ENCODE measurements at places on chromosomes 1 and 21. TPM values are rescaled to one million over a fixed set of nuclear protein-coding genes. Genes with fewer than 3 reads are reported as not detected.

DNA sequence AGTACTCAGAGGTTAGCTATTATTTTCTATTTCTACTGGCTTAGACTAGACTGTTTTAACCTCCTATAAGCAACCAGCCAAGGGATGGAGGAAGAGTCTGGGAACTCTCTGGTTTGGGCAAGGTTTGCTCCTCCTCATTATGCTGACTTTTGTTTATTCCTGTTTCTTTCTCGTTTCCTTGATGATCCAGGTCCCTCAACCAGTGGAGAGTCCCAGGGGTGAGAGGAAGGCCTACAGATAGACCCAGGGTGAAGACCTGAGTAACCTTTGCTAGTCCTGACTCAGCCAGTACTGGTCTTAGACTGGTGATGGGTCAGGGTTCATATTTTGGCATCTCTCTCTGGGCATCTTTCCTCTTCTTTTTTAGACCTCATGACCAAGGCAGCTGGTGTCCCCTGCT is 5.4 kb downstream of the TUFT1 start:
- H3K4me1 ChIP-seq: peaks cover 29% of the 10 kb centered on the region
- H3K36me3 ChIP-seq: no peaks in the 10 kb centered on the region
- H3K4me3 ChIP-seq: no peak overlapping the region
- no peaks in the 10 kb centered on the region for H3K27me3 ChIP-seq
- no peak overlapping the region for H3K27ac ChIP-seq
- DNase-seq: no peak

- no peaks in the 10 kb centered on the region for H3K27me3 ChIP-seq
- H3K27ac ChIP-seq: peak overlapping the region; percentile 91
- H3K4me1 ChIP-seq: peaks cover 17% of the 10 kb centered on the region
- no peak for DNase-seq
- H3K36me3 ChIP-seq: no peaks in the 10 kb centered on the region
- H3K4me3 ChIP-seq: peak overlapping the region; percentile 100
These were observed 671 bp downstream of the DNAJC11 start for GRCh38 chr1:6700853-6701436.

DNA sequence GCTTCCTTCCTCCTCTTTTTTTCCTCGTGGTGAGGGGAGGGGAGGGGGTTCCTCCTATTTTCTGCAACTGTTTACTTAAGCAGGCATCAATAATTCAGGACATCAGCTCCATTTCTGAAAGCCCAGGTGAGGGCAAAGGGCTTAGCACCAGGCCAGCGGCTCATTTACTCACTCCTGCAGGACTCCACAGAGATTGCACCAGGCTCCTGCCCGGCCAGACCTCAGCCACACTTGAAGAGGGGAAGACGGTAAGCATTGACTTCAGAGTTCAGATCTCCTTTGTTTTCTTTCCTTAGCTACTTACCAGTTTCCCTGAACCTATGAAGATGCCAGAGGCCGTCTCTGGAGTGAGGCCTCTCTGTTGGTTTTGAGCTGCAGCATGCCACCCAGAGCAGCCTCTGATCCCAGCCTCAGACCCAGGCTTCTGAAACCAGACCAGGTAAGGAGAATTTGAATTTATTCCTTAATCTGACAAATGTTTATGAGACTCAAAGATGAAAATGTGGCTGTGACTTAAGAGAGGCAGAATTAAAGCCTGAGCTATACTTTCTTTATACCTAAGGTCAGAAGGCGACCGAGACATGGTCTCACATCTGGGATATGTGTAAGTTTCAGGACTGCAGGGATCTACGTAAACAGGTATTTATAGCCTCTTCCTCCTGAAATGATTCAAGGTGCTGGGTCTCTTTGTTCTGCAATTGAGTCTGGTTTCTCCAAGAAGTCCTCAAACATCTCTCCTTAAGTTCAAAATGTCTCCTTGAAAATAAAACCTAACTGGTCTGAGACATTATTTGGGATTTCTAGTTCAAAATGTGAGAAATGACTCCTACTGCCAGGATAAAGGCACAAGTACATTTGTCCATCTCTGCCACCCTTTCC is 272.5 kb upstream of the RUNX1 start:
- DNase-seq: no peak
- no peak overlapping the region for H3K27ac ChIP-seq
- H3K4me3 ChIP-seq: no peak overlapping the region
- no peaks in the 10 kb centered on the region for H3K27me3 ChIP-seq

DNA sequence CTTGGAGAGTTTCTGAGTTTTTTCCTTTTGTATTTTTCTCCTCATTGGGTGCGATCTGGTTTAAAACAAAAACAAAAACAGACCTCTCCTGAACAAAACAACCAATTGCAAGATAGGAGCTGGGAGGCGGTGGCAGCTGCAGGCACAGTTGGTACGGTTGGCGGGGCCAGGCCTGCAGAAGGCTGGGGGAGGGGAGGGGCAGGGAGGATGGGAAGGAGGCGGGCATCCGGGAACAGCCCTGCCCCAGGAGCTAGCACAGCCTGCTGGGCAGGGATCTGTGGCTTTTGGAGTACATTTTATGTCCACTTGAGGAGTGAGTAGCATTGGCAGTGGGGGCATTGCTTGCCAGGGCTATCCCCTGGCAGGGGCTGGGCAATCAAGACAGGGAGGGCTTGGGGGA is 5.2 kb downstream of the CAPN9 start:
- no peak overlapping the region for H3K4me3 ChIP-seq
- peak overlapping the region; percentile 79 for H3K27ac ChIP-seq
- H3K4me1 ChIP-seq: no peaks in the 10 kb centered on the region
- DNase-seq: peak; percentile 61
- H3K27me3 ChIP-seq: no peaks in the 10 kb centered on the region
- no peaks in the 10 kb centered on the region for H3K36me3 ChIP-seq

ALDH4A1 gene
- total RNA-seq: 13.4 TPM

- H3K27me3 ChIP-seq: no peaks in the 10 kb centered on the region
- no peak for DNase-seq
- H3K4me1 ChIP-seq: peaks cover 4% of the 10 kb centered on the region
- H3K4me3 ChIP-seq: no peak overlapping the region
- H3K36me3 ChIP-seq: no peaks in the 10 kb centered on the region
- no peak overlapping the region for H3K27ac ChIP-seq
These were observed 90.3 kb downstream of the SCMH1 start for GRCh38 chr1:41151846-41152245.

ZNF648 gene
- 0.39 TPM for total RNA-seq

DNA sequence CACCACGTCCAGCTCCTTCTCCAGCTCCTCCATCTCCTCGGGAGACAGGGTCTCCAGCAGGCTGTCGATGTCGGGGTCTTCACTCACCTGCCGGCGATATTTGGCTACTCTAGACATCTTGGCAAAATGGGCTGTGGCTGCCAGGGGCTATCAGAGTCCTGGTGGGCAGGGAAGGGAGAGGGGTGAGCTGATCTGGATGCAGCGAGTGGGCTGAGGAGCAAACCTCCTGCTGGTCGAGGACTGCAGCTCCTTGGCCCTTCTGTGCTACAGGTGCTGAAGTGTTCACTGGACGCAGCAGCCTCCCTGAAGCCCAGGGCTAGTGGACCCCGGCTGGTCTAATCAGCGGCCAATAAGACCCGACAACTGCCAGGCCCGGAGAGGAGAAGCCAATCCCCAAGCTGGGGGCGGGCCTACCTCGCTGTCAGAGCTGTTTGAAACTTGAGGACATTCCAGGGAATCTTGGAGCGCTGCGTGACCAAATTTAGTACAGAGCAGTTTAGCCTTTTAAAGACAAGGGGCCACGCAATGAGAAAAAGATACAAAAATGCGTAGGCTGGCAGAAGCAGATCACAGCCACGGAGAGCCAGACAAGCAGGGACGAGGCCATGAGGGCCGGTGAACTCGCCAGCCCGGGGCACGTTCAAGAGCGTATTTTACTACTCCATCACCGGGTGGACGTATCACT is at the start of gene LMOD1:
TSS of gene LMOD1 (minus strand) at position 325 of the 685 bp plus-strand sequence. CDS start at position 117, 208 bp downstream.
- H3K27me3 ChIP-seq: no peaks in the 10 kb centered on the region
- H3K4me1 ChIP-seq: peaks cover 9% of the 10 kb centered on the region
- H3K27ac ChIP-seq: peak within 1 kb of the TSS; percentile 75
- DNase-seq: peak; percentile 87
- peak within 1 kb of the TSS; percentile 49 for H3K4me3 ChIP-seq
- no peaks in the 10 kb centered on the region for H3K36me3 ChIP-seq

DNA sequence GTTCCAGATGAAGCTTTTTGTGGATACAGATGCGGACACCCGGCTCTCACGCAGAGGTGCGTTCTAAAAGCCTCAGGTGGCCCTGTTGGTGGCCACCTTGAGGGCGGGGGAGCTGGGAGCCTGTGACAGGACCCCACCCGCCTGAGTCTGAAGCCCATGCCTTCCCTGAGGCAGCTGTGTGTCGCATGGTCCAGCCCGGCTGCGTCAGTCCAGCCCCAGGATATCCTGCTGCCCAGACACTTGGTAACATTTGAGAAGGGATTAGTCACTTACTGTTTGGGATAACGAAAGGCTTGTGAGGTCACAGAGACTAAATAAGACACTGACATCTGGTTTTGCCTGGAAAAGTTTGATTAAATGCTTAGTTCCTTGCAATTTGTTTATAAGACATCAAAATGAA is 68.9 kb downstream of the UCK2 start:
- peaks cover under 1% of the 10 kb centered on the region for H3K36me3 ChIP-seq
- DNase-seq: peak; percentile 45
- H3K27me3 ChIP-seq: no peaks in the 10 kb centered on the region
- H3K4me3 ChIP-seq: no peak overlapping the region

PWP2 gene
- 15.7 TPM for total RNA-seq

DNA sequence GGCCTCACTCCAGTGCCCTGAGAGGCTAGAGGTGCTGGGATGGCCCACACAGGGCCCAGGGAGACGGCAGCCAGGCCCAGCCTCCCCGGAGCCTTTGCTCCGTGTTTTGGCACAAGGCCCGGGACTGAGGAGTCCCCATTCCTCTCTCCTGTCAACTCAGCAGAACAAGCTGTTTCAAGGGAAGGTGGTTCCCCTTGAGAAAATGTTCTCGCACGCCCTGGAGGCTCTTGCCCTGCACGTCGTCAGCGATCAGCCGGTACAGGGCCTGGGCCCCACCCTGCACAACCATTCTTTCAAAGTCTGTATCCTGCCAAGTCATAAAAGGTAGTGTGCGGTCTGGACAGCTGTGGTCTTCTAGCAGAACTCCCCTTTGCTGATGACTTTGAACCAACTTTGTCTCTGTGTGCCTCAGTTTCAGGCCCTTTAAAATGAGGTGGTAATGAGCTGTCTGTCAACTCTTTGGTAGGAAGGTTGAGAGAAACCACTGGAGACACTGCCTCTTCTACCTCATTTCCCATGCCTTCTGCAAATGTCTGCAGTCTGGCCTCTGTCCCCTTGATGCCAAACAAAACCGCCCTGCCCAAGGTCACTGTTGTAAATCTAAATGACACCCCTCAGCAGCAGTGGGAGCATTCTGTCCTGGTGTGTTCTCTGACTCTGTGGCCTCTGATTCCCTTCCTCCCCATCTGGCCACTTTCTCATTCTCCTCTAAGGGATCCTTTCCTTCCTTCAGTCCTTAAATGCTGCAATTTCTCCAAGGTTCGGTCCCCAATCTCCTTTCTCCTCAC is 138.6 kb upstream of the JUN start:
- no peak overlapping the region for H3K4me3 ChIP-seq
- H3K4me1 ChIP-seq: peaks cover 17% of the 10 kb centered on the region
- no peaks in the 10 kb centered on the region for H3K27me3 ChIP-seq

- H3K36me3 ChIP-seq: peaks cover 34% of the 10 kb centered on the region
- no peak overlapping the region for H3K4me3 ChIP-seq
- peak overlapping the region; percentile 48 for H3K27ac ChIP-seq
- DNase-seq: no peak
- H3K27me3 ChIP-seq: no peaks in the 10 kb centered on the region
These were observed 88.7 kb downstream of the ITPKB start for GRCh38 chr1:226650236-226650841.

FOXD2 gene
- 0.22 TPM for total RNA-seq

CTTNBP2NL gene
- total RNA-seq: 95.3 TPM

DNA sequence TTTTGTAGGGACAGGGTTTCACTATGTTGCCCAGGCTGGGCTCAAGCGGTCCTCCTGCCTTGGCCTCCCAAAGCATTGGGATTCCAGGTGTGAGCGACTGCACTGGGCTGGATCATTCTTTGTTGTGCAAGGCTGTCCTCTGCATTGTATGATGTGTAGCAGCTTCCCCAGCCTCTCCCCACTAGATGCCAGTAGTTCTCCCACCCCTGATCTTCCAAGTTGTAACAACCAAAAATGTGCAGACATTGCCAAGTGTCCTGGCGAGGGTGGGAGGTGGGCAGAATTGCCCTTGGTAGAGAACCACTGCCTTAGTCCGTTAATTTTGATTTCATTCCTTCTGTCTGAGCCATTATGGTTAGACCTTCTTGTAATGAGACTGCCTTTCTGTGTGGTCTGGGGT is 7.2 kb downstream of the GALNT2 start:
- H3K4me3 ChIP-seq: no peak overlapping the region
- H3K27ac ChIP-seq: no peak overlapping the region
- H3K36me3 ChIP-seq: peaks cover 4% of the 10 kb centered on the region
- H3K4me1 ChIP-seq: peaks cover 15% of the 10 kb centered on the region

SPATA45 gene
- total RNA-seq: not detected

TNFAIP8L2 gene
- 16.0 TPM for total RNA-seq

SH2D5 gene
- total RNA-seq: not detected

SLC5A9 gene
- total RNA-seq: 4.6 TPM

- no peak overlapping the region for H3K27ac ChIP-seq
- no peak for DNase-seq
- peaks cover 33% of the 10 kb centered on the region for H3K36me3 ChIP-seq
- no peak overlapping the region for H3K4me3 ChIP-seq
These were observed 33.6 kb downstream of the NUP133 start for GRCh38 chr1:229474509-229474908.

DNA sequence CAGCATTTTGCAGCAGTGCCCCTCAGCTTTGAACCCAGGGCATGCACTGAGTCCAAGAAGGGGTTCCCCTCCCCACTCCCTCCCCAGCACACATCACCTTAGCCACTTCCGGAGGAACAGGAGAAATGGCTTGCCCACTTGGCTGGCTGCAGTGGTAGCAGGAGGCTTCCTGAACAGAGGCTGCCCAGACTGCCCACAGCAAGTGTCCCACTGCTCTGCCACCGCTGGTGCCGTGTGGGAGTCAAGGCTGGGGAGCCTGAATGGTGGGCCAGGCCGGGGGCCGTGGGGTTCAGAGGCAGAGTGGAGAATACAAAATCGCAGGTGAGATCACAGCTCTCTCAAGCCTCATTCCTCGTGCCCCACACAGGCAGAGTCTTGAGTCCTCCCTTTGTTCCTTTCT is 34.5 kb downstream of the CD247 start:
- DNase-seq: no peak
- no peak overlapping the region for H3K4me3 ChIP-seq
- H3K27ac ChIP-seq: no peak overlapping the region
- H3K36me3 ChIP-seq: no peaks in the 10 kb centered on the region
- no peaks in the 10 kb centered on the region for H3K27me3 ChIP-seq

RNF186 gene
- total RNA-seq: not detected

GFI1 gene
- total RNA-seq: 4.8 TPM

DNA sequence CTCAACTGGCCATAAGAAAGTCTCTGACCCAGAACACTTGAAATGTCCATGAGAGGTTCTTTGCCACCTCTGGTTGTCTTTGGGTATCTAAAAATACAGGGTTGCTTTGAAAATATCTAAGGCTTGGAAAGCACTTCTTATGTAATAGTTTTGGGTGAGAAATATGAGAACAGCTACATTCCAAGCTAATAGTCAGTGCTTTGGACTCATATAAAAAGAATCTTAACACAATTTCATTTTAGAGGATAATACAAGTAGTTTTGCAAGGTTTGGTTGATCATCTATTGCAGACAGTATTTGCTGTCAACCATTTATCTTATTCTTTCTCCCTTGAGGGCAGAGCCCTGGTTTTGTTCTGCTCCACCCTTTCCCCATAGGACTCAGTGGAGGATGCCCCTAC is 207.5 kb downstream of the KCNK2 start:
- no peaks in the 10 kb centered on the region for H3K36me3 ChIP-seq
- no peak overlapping the region for H3K4me3 ChIP-seq
- H3K27me3 ChIP-seq: no peaks in the 10 kb centered on the region

NBPF20 gene
- total RNA-seq: 1.8 TPM

All from upper lobe of left lung (tissue), 6 donors.